ENCODE measurements at places on chromosomes 12 and 14.

- DNase-seq, result no peak
These were observed 253.9 kb upstream of the MDGA2 start for GRCh38 chr14:47929334-47929733.

DNA sequence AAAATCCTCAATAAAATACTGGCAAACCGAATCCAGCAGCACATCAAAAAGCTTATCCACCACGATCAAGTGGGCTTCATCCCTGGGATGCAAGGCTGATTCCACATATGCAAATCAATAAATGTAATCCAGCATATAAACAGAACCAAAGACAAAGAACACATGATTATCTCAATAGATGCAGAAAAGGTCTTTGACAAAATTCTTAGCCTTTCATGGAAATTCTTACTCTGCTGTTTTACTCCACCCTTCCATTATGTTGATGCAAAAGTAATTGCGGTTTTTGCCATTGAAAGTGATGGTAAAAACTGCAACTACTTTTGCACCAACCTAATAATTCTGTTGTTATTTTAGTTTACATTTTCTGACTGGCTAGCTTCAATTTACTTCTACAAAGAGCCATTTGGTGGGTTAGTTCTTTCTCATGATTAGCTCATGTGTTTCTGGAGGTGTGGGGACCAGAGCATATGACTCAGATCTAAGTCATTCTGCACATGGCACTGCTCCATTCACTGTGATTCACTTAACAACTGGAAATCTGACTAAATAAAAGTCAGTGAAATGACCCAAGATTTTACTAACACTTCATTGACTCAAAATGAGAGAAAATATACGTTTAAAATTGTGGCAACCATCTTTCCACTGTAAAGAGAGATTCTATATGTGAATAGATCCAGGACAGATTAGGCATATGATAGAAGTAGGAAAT is 99.9 kb downstream of the TMTC3 start:
- peak; percentile 89 for DNase-seq

GRCh38 chr14:72443256-72443655 is 450.6 kb downstream of the DPF3 start:
- peak; percentile 39 for DNase-seq

DNA sequence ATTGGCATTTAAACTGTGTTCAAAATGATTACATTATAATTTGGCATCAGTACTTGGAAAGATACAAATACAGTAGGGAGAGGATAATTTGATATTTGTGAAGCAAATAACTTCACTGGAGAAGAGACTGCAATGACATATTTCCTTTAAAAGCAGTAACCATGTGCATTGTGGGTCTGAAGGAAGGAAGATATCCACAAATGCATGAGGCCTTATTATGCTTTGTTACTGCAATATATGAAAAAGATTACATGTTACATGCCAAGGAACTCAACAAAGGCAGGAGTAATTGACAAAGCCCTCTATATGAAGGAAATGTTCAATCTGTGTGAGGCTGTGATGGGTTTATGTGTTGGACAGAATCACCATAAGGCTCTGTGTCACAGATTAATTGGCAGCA is 391.5 kb downstream of the APAF1 start:
- no peak for DNase-seq

- peak; percentile 79 for DNase-seq
These were observed 68.9 kb upstream of the NCOR2 start for GRCh38 chr12:124636138-124636978.

- DNase-seq, result no peak
These were observed 73.0 kb downstream of the SRGAP1 start for GRCh38 chr12:63917477-63917862.

GRCh38 chr14:26594756-26595545 is 2.9 kb downstream of the NOVA1 start:
- DNase-seq, result no peak

DNA sequence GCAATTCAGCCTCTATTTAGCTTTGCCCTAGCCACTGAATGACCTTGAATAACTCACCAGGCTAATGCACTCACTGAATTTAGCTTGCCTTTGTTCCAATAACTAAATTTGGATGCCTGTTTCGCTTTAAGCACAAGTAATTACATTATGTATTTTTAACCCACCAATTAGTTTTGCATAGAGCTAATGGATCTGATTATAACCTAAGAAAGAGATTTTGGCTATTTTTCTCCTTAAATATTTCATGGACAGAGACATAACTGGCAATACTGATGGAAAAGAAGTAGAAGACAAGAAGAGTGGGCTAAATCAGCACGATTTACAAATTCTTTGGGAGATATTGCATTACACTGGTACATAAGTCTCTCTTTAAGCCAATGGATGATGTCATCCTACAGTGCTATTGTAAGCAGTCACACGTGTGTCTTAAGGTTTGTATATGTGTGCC is 85.7 kb downstream of the AKAP6 start:
- no peak for DNase-seq

- DNase-seq, result peak; percentile 85
These were observed at the start of gene USP30 for GRCh38 chr12:109052414-109053323. TSS of gene USP30 (plus strand) at chr12:109052576. CDS start at chr12:109052679, 103 bp downstream.

DNA sequence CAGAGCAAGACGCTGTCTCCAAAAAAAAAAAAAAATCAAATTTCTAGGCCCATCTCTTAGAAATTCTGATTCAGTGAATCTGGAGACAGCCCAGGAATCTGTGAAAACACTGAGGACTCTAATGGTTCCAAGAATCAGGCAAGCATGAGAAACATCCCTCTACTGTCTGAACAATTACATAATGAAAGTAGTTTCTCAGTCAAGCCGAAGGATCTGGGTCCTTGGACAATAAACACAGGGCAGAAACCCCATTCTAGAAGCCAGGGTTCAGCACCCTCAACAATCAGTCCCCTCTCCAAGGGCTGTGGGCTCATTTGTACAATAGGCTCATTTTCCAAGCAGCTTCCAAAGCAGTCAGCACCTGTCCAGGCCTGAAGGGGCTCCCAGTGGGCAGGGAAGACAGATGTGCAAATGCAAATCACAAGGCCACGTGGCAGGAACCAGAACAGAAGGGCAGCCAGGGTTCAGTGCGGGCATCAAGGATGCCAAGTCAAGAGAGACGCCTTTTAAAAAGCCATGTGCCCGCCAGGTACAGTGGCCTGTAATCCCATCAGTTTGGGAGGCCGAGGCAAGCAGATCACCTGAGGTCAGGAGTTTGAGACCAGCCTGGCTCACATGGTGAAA is 96.1 kb downstream of the KSR2 start:
- DNase-seq, result no peak

- no peak for DNase-seq
These were observed 30.8 kb upstream of the ABCC9 start for GRCh38 chr12:21972055-21972454.

DNA sequence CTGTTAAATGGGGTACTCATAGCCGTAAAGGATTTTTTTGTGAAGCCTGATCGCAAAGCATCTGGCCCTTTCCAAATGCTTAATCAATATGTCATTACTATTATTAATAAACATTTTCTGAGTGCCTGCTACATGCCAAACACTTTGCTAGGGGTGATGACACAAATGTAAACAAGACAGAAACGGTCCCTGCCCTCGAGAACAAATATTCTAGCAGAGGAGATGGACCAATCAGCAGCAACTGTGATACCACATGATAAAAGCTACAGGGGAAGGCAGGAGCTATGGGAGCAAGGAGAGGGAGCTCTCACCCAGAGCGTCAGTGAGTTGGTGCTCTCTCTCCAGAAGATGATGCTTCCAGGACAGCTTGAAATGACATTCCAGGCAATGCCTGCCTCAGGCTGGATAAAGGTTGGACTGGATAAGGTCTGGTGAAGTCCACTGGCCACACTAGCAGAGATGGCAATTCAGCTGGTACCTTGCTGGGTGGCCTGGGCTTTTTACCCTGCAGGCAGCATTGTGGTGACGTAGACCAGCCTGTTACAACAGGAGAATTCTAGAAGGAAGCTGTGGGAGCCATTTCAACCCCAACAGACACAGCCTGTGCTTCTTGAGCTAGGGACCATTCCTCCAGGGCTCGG is 41.1 kb downstream of the ERH start:
- no peak for DNase-seq

GRCh38 chr14:46384611-46385010 is 267.0 kb downstream of the RPL10L start:
- no peak for DNase-seq

GRCh38 chr12:114757684-114758325 is 73.8 kb upstream of the TBX3 start:
- DNase-seq, result no peak

DNA sequence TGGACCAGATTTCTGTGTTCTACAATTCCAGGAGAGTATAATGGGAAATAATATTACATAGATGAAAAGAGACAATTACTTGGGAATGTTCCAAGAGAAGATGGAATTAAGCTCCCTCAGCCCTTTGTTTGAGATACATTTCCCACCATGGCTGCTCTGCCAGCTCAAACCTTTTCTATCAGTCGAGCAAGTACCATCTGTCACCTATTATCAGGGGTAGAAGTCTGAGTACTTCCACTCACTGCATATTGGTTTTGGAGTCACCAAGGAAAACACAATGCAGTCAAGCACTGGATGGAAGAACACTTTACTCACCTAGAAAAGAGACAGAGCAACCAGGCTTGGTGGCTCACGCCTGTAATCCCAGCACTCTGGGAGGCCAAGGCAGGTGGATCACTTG is 270.4 kb upstream of the FAR2 start:
- no peak for DNase-seq

GRCh38 chr12:106246891-106247673 is 738 bp downstream of the CKAP4 start:
- peak; percentile 45 for DNase-seq

GRCh38 chr14:101235335-101236103 is 325.8 kb upstream of the DIO3 start:
- peak; percentile 32 for DNase-seq

GRCh38 chr12:106006382-106006781 is 132.4 kb downstream of the NUAK1 start:
- DNase-seq, result no peak

GRCh38 chr12:71236133-71236660 is 78.4 kb upstream of the TSPAN8 start:
- no peak for DNase-seq

GRCh38 chr12:50110127-50110761 is 1.8 kb upstream of the COX14 start:
- no peak for DNase-seq

- no peak for DNase-seq
These were observed 189.5 kb upstream of the FRMD6 start for GRCh38 chr14:51462182-51462581.

GRCh38 chr14:33738491-33738890 is 212.4 kb downstream of the EGLN3 start:
- no peak for DNase-seq

GRCh38 chr14:32366256-32366879 is 37.3 kb downstream of the AKAP6 start:
- DNase-seq, result no peak

DNA sequence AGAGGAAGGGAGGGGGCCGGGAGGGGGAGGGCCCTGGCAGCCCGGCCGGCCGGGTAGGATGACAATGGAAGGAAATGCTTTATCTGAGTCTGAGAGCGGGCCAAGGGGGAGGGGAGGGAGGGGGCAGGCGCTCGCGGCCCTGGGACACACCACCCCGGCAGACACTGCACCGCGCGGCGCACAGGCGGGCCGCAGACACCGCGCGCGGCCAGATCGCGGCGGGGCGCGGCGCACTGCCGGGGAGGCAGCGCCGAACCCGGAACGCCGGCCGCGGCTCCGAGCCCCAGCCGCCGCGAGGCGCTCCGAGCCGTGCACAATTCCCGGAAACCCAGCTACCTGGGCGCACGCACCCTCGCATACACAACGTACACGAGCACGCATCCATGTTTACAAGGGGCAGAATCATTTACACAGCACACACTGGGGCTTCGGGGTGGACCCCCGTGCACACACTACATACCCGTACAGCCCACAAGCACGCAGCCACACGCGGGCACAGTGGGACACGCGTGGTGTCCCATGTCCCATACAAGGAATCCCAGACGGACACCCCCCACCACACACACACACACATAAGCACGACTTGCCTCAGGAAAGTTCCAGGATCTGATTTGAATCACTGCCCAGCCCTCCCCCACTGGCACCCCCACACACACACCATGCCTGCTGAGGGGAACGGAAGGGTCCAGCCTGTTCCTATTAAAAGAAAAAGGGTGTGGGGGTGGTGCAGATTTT is at the start of gene HDAC7:
TSS of gene HDAC7 (minus strand) at position 8 of the 735 bp plus-strand sequence. CDS start 118 bp downstream, outside the sequence.
- DNase-seq, result peak; percentile 87

DNA sequence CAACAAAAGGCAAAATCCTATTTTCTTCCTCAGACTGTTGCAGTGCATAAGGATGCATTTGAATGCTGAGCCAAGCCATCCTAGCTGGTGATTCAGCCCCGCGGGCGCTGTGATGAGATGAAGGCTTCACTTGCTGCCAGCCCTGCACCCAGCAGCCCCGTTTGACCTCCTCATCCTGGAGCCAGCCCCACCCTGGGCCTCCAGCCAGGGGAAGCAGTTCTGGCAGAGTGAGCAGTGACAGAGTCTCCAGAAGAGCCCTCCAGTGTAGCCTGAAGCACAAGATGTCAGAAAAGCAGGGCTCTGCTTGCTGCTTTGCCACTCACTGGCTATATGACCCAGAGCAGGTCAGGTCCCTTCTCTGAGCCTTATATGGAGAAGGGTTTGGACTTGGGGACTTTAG is 96.2 kb upstream of the HSPB8 start:
- DNase-seq, result no peak

GRCh38 chr14:29821661-29822429 is 105.8 kb downstream of the PRKD1 start:
- DNase-seq, result no peak

DNA sequence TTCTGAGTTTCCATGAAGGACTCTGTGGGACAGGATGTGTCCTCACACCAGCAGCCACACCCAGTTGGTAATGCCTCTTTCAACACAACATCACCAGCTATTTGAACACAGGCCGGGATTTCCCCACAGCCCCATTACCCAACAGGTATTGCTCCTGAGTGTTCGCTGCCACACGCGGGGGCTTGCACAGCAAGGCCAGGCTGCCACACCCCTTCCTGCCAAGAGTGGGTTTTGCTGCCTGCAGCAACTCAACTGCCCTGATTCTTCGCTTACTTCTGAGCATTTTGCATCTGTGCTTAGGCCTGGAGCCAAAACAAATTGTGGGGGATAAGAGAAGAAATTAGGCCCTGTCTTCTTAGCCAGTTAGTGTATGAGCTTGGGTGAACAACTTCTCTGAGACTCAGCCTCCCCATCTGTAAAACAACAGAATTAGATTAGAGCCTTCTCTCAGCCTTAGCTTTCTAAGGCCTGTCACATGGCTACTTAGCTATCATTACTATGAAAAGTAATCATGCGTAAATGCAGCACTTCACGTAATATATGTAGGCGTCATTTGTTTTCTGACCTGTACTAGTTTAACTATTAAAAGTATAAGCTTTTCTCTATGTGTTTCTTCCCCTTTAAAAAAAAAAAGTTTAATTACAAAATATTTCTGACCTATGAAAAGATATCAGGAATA is 20.0 kb downstream of the CKAP4 start:
- peak; percentile 57 for DNase-seq

DNA sequence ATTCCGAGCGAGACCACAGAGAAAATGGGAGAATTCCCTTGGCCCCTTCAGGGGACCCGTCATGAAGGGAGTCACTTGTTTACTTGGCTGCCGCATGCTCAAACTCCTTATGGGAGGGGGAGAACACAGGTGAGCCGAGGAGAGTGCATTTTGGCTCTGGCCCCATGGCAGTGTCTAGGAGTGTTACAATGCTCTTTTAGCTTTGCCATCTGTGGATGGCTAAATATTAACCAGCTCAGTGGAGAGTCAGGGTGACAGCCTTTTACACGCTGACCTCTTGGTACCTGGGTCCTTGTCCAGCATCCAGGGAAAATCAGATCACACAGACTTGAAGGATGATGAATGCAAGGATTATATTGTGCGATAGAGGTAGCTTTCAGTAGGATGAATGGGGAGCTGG is 146.4 kb upstream of the ATXN7L3B start:
- no peak for DNase-seq

- DNase-seq, result peak; percentile 47
These were observed 232.1 kb downstream of the CACNA1C start for GRCh38 chr12:2284857-2285256.
